ENCODE measurements at places on chromosomes 11 and 22. TPM values are rescaled to one million over a fixed set of nuclear protein-coding genes. Genes with fewer than 3 reads are reported as not detected.

DNA sequence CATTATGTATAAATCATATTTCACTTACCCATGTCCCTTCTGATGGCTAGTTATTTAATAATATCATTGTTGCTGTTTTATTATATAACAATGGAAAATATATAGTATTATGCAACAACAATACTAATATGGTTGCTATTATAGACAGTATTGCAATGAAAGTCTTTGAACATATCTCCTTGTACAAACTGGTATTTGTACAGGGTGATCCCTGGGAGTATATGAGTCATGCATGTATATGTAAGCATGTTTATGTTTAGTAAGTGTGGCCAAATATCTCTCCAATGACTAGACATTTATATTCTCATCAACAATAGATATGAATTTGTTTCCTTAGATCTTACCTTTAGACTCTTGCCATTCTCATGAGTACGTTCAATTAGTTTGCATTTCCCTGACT is 55.9 kb downstream of the KCNC1 start:
- no peak overlapping the region for H3K4me3 ChIP-seq
- no peak overlapping the region for H3K27ac ChIP-seq
- DNase-seq = peak; percentile 92
- H3K36me3 ChIP-seq = no peaks in the 10 kb centered on the region

GPHA2 gene
- total RNA-seq = not detected

OR11H1 gene
- not detected for total RNA-seq

DNA sequence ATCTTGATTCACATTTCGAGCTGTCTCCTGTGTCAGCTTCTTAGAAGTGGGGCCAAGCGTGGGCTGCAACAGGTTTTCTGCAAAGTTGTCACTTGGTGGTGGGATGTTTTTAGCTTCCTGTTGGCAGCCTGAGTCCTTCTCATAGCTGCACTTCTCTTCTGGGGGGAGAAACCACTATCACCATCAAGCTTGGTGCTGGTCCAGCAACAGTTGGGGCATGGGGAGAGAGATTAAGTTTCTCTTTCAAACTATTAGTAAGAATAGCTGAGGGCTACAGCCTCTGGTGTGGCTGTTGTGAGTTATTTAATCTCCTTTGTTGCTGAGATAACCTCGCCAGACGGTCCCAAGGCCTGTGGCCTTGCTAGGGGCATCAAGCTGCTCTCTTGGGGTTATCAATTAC is 123.3 kb upstream of the CRYBB3 start:
- H3K27me3 ChIP-seq = no peaks in the 10 kb centered on the region
- no peaks in the 10 kb centered on the region for H3K4me1 ChIP-seq
- no peak overlapping the region for H3K27ac ChIP-seq
- no peaks in the 10 kb centered on the region for H3K36me3 ChIP-seq
- DNase-seq = no peak

ART5 gene
- not detected for total RNA-seq
